ENCODE measurements at places on chromosomes 2 and 18. TPM values are rescaled to one million over a fixed set of nuclear protein-coding genes. Genes with fewer than 3 reads are reported as not detected.

GRCh38 chr18:52228166-52228565 is 111.8 kb upstream of the DCC start:
- H3K27me3 ChIP-seq, result no peaks in the 10 kb centered on the region
- no peak for DNase-seq
- no peak overlapping the region for H3K27ac ChIP-seq
- no peak overlapping the region for H3K4me3 ChIP-seq

DNA sequence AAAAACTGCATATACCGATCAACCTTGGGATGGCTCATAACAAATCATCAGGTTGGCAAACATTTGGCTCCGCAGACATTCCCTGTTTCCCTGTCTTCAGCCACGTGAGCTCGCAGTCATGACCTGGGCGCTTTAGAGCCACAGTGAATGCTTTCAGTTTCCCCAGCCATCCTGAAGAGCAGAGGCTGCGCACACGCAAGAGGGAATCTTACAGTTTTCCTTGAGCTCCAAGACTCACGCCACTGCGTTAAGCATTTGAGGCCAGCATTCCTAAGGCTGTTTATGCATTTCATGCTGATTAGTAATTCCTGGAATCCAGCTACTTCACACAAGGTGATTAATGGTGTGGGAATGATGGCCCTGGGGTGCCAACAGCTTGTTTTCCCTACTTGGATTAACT is 95.1 kb downstream of the MTCL1 start:
- DNase-seq, result no peak
- no peaks in the 10 kb centered on the region for H3K36me3 ChIP-seq
- H3K4me1 ChIP-seq, result peaks cover 2% of the 10 kb centered on the region
- peaks cover 6% of the 10 kb centered on the region for H3K27me3 ChIP-seq
- H3K4me3 ChIP-seq, result no peak overlapping the region
- no peak overlapping the region for H3K27ac ChIP-seq

DNA sequence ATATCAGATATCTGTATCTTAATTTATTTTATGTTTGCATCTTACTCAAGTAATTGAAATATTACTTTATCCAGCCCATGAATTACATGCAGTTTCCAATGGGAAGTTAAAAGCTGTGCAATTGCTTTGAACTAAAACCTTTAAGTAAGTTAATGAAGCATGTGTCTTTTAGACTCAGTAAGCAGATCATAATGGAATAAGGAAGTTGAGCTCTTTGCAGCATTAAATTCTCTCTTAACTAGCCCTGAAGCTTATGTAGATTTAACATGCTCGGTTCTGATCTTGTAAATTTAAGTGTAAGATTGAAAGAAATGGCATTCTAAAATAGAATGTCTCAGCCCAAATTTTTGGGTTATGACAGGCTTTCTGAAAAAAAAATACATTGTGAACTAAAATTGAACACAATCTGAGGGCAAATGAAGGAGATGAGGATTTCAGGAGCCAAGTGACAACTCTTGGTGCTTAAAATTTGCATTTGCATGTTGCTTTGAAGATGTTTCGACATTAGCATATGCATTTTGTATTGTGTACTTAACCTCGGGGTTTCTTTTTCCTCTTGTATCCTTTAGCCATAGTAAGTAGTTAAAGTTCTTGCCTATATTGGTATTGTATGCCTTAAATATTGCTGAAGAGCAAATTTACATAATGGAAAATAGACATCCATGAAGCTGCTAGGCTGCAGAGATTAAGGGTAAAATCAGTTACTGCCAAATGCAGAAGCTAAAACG is 297.8 kb upstream of the KCNJ3 start:
- H3K4me1 ChIP-seq, result no peaks in the 10 kb centered on the region
- no peak overlapping the region for H3K4me3 ChIP-seq
- H3K27me3 ChIP-seq, result no peaks in the 10 kb centered on the region

DNA sequence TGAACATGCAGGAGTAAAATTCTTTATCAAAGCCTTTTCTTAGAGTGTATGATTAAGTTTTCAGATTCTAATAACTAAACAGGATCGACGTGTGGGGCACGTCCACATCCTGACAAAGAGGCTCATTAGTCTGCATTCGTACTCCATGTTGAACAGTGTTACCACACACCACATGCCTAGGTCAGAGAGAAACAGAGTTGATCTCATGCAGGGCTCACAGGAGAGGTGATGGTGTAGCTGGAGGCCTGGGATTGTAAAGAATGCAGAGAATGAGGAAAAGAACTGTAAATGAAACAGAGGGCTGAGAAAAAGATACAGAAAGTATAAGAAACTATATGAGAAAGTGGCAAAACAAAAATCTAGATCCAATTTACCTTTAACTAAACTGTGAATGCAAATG is 632.5 kb downstream of the BCL11A start:
- no peaks in the 10 kb centered on the region for H3K36me3 ChIP-seq
- no peak for DNase-seq
- H3K27ac ChIP-seq, result no peak overlapping the region
- H3K4me3 ChIP-seq, result no peak overlapping the region
- peaks cover 9% of the 10 kb centered on the region for H3K4me1 ChIP-seq
- no peaks in the 10 kb centered on the region for H3K27me3 ChIP-seq

- no peak for DNase-seq
- no peaks in the 10 kb centered on the region for H3K36me3 ChIP-seq
- no peak overlapping the region for H3K27ac ChIP-seq
- no peak overlapping the region for H3K4me3 ChIP-seq
- H3K4me1 ChIP-seq, result no peaks in the 10 kb centered on the region
These were observed 7.1 kb upstream of the CELF4 start for GRCh38 chr18:37572736-37573135.

DNA sequence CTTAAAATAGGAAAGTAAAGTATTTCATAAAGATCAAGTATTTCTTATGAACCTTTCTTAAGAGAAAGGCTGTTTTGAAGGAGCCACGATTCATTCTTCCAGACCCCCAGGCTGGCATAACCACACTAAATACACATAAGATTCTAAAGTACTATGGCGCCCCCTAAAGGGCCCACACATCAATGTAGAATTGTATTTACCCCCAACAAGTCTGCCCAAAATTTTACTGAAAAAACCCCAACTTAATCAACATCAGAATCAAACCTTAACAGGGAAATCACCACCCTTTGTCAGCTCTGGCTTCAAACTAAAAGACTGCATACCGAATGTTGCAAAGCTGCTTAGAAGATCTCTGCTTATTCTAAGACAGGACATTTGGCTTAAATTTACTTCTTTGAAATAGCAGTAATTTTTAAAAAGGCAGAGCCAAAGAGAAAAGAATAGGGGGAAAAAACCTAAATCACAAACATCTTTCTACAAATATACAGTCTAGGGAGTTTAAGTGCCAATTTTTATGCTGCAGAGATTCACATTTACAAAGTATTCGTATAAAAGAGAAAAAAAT is 20.4 kb upstream of the BCL2 start:
- no peak overlapping the region for H3K4me3 ChIP-seq
- H3K27me3 ChIP-seq, result no peaks in the 10 kb centered on the region
- H3K27ac ChIP-seq, result no peak overlapping the region
- peaks cover 19% of the 10 kb centered on the region for H3K36me3 ChIP-seq

The FIGN gene
- not detected for total RNA-seq

The SERPINB2 gene
- 2.3 TPM for total RNA-seq

DNA sequence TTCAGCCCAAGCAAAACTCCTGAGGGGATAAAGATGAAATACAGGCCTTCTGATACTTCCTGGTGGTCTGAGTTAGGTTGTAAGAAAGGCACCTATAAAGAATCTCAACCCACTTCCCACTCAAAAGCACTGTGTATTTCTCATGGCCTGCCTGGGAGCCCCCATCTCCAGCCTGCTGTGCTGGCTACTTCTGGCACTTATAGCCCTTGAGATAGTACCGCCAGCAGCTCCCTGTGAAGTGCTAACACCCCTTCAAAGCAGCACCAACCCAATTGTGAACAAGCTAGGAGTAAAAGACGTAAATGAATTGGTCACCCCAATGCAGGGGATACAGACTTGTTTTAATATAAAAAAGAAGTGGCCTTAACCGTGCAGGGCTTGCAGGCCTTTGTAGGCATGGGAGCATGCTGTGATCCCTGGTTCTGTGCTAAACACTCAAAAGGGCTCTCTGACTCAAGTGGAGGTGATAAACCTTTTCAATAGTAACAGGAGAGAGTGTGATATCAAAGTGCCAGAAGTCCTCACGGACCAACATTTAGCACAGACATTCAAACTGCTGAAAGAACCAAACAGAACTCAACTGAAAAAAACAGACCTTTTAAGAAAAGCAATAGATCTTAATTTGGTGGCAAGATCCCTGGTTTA is 80.8 kb downstream of the RTN4 start:
- H3K27me3 ChIP-seq, result no peaks in the 10 kb centered on the region
- H3K27ac ChIP-seq, result no peak overlapping the region
- H3K36me3 ChIP-seq, result peaks cover 17% of the 10 kb centered on the region
- H3K4me3 ChIP-seq, result no peak overlapping the region

GRCh38 chr2:79862756-79863155 is 349.9 kb downstream of the CTNNA2 start:
- no peak for DNase-seq
- H3K27ac ChIP-seq, result no peak overlapping the region
- no peaks in the 10 kb centered on the region for H3K27me3 ChIP-seq
- no peak overlapping the region for H3K4me3 ChIP-seq
- H3K4me1 ChIP-seq, result no peaks in the 10 kb centered on the region

GRCh38 chr2:1942836-1943360 is 198.6 kb upstream of the PXDN start:
- H3K27ac ChIP-seq, result no peak overlapping the region
- H3K4me3 ChIP-seq, result no peak overlapping the region
- peaks cover 2% of the 10 kb centered on the region for H3K4me1 ChIP-seq
- H3K27me3 ChIP-seq, result peaks cover 2% of the 10 kb centered on the region
- H3K36me3 ChIP-seq, result no peaks in the 10 kb centered on the region
- no peak for DNase-seq

DNA sequence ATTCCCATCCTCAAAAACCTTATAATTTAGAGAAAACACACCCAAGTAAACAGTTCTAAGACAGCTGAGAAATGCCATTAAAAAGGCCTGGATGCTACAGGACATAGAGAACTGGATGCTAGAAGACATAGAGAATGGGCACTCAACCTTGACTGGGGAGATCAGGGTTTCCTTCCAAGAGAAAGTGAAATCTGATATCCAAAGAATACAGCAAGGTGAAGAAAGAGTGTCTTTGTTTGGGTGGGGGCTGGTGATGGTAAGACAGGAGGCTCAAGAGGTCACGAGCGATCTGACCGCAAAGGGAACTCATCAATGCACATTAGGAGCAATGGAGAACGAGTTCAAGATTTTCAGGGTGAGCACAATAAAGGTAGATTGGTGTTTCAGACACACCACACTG is 31.6 kb downstream of the EPB41L3 start:
- H3K4me1 ChIP-seq, result no peaks in the 10 kb centered on the region
- no peak for DNase-seq
- H3K4me3 ChIP-seq, result no peak overlapping the region
- no peaks in the 10 kb centered on the region for H3K36me3 ChIP-seq
- no peak overlapping the region for H3K27ac ChIP-seq
- H3K27me3 ChIP-seq, result no peaks in the 10 kb centered on the region

- DNase-seq, result no peak
- H3K27me3 ChIP-seq, result peaks cover 63% of the 10 kb centered on the region
- no peak overlapping the region for H3K27ac ChIP-seq
- no peaks in the 10 kb centered on the region for H3K36me3 ChIP-seq
- peaks cover 4% of the 10 kb centered on the region for H3K4me1 ChIP-seq
These were observed 79.3 kb downstream of the SH3RF3 start for GRCh38 chr2:109208071-109208950.

DNA sequence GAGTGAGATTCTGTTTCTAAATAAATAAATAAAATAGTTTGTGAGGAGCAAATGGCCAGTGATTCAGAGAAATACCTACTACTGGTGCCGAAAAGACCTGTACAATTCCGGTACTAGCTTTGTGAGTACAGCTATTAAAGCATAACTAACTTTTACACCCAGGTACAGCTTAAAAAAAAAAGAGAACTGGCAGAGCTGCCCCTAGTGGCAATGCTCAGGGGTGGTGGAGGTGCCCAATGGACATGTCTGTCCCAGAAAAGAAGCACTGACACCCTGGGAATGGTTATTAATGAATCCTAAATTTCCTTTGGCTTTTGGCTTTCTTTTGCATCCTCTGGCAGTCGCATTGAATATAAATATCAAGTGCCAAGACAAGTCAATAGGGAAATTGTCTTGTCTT is 87.0 kb downstream of the LIPG start:
- H3K36me3 ChIP-seq, result no peaks in the 10 kb centered on the region
- H3K4me1 ChIP-seq, result no peaks in the 10 kb centered on the region
- H3K4me3 ChIP-seq, result no peak overlapping the region
- no peak for DNase-seq
- no peak overlapping the region for H3K27ac ChIP-seq

DNA sequence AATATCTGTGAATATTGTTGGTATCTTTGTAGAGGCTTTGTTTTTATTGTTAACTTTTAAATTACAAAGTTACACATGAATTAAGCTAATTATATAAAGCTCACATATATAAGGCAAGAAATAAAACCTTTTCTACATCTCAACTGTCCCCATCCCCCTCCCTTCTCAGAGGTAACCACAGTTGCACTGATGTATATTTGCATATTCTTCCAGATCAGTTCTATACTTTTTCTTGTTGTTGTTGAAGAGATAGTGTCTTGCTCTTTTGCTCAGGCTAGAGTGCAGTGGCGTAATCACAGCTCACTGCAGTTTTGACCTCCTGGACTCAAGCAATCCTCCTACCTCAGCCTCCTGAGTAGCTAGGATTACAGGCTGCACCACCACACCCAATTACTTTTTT is 36.0 kb upstream of the CDC42EP3 start:
- no peaks in the 10 kb centered on the region for H3K27me3 ChIP-seq
- no peak for DNase-seq
- no peak overlapping the region for H3K4me3 ChIP-seq
- peaks cover 48% of the 10 kb centered on the region for H3K4me1 ChIP-seq
- H3K36me3 ChIP-seq, result peaks cover 9% of the 10 kb centered on the region
- H3K27ac ChIP-seq, result no peak overlapping the region

- H3K36me3 ChIP-seq, result no peaks in the 10 kb centered on the region
- DNase-seq, result no peak
- H3K4me1 ChIP-seq, result no peaks in the 10 kb centered on the region
These were observed 97.4 kb upstream of the GALNT5 start for GRCh38 chr2:157160111-157160510.

- H3K27ac ChIP-seq, result no peak overlapping the region
- H3K36me3 ChIP-seq, result peaks cover 27% of the 10 kb centered on the region
- H3K4me3 ChIP-seq, result no peak overlapping the region
- peaks cover 7% of the 10 kb centered on the region for H3K4me1 ChIP-seq
- DNase-seq, result no peak
- H3K27me3 ChIP-seq, result no peaks in the 10 kb centered on the region
These were observed 20.8 kb downstream of the ATF2 start for GRCh38 chr2:175147186-175147585.

DNA sequence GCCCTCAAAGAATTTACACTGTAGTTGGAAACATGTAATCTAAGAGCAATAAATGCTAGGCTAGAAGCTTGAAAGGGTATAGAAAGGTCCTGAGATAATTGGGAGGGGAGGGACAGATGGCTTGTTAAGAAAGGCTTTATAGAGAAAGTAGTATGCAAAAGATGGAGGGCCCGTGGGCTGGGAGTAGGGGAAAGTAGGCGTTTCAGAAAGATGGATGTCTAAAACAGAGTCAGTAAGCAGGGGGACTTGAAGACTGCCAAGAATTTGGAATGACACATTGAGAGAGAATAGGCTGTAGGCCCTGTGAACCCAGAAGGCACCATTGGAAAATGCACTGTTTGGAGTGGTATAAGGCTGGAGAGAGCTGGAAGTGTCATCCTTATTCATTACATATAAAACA is 822 bp downstream of the PSMG2 start:
- peak overlapping the region; percentile 95 for H3K27ac ChIP-seq
- peaks cover 19% of the 10 kb centered on the region for H3K36me3 ChIP-seq
- peaks cover 38% of the 10 kb centered on the region for H3K4me1 ChIP-seq
- peak overlapping the region; percentile 87 for H3K4me3 ChIP-seq

All from activated naive CD8-positive, alpha-beta T cell treated with anti-CD3 and anti-CD28 coated beads, Interleukin-2, amount 10 ng/mL, durations not matched to agents 7 days and 5 days (primary cell).